Renal pelvis (tissue), 12 donors: ENCODE measurements at places on chromosomes 2 and 18. TPM values are rescaled to one million over a fixed set of nuclear protein-coding genes. Genes with fewer than 3 reads are reported as not detected.

- no peak for DNase-seq
These were observed 44.8 kb upstream of the EHBP1 start for GRCh38 chr2:62660582-62661262.

The DNAJC5G gene
- polyA plus RNA-seq: 2.6 TPM

The ADRA2B gene
- 3.9 TPM for polyA plus RNA-seq

The WNT6 gene
- 0.43 TPM for polyA plus RNA-seq

The PLEKHH2 gene
- 66.9 TPM for polyA plus RNA-seq

DNA sequence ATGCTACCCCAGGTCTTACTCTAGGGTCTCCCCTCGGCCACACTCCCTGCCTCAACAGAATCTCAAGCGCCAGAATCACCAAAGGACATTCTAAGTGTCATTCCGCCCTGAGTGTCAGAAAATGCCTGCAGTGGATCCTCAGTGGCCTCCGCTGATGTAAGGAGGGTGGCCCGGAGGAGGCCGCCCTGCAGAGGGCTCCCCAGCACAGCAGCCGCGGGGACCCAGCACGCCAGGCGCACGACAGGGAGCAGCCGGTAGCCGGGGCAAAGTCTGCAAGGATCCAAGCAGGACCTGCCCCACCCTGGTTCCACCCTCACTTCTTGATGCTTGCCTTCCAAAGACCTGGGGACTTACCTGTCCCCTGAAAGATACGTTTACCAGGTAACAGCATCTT, 54.2 kb upstream of the ID2 start:
- DNase-seq: no peak

The CTNNA2 gene
- polyA plus RNA-seq: 4.0 TPM

DNA sequence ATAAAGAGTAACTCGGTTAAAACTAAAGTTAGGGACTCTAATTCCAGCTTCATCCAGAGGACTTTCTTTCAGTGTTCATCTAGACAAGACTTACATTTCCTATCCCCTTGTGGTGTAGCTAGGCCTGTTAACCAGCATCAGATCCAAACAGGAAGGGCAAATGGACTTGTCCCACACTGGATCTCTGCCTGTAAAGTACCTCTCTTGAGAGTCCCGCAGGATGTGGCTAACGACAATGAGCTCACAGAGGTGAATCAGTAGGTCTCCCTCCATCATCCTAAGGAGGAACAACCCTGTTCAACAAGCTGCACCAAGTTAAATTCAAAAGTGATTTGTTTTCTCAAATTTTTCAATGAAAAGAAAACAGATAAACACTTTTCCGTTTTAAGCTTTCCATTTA, 412.3 kb upstream of the RGPD4 start:
- DNase-seq: no peak

- no peak for DNase-seq
These were observed 1094.7 kb downstream of the BCL11A start for GRCh38 chr2:59458800-59459199.

DNA sequence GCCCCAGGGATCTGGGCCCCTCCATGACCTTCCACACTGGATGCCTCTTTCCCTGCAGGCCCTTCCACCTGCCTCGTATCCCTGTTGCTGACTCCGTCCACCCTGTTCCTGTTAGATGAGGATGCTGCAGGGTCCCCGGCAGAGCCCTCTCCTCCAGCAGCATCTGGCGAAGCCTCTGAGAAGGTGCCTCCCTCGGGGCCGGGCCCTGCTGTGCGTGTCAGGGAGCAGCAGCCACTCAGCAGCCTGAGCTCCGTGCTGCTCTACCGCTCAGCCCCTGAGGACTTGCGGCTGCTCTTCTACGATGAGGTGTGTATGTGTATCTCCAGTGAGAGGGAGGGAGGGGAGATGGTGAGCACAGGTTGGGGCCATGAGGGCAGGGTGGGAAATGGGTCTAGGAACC, 12.4 kb upstream of the SLC4A3 start:
- DNase-seq: no peak

The CRACDL gene
- polyA plus RNA-seq: 3.4 TPM

DNA sequence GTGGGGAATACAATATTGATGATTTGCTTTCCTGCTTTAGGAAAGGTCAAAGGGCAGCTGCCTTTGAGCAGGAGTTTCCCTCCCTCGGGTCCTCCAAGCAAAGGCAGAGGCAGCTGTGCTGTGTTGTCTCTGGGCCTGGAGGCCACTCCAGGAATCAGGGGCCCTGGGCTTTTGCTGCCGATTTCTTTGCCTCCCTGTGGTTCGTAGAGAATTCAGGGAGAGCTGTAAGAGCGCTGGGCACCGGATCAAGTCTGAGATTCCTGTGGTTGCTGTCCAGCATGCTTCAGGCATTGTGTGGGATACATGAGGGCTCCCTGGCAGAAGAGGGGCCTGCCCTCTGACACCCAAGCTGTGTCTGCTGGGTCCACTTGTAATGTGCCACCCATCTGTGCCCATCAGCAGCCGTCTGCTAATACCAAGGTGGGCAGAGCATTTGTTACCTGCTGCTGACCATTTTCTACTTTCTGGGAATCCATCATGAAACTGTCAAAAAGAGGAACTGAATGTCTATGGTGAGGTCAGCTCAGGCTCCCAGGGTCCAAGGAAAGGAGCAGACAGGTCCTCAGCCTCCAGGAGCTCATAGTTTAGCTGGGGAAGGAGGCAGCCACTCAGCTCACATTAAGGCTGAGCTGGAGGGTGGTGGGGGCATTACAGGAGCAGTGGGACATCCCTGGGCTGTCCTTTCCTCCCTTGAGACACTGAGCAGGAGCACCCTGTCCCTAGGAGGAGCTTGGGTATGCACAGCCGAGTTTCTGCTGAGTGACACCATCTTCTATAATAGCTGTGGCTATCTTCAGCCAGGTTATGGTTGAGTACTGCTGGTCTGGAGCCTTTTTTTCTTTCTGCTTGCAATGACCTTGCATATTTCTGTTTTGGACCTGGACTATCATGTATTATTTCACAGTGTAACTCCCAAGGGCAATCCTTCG, 68.5 kb downstream of the CTIF start:
- DNase-seq: no peak

DNA sequence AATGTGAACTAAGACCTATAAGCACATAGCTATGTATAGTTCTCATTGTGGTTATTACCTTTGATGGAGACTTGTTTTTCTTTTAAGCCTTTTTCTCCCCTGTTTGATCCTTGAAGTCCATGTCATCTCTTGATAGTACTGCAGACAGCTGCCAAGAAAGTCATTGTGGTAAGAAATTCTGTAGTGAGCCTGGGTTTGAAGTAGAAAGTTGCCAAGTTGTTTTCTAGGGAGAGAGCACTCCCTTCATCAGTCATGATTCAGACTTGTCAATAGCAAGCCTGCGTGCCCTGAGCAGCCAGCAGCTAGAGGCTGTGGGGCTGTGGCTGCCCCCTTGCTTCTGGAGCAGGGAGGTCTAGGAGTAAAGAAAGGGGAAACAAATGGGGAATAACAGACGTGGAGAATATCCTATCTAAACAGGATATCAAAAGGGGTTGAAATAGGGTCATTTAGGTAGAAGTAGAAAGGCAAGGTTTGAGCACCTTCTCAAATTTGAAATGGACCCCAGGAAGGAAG, 8.4 kb downstream of the SP5 start:
- DNase-seq: no peak

- DNase-seq: no peak
These were observed 270.9 kb upstream of the SKOR2 start for GRCh38 chr18:47522359-47522758.

GRCh38 chr2:131152074-131152473, 46.9 kb downstream of the PLEKHB2 start:
- peak; percentile 9 for DNase-seq

GRCh38 chr2:30217644-30218337, 13.5 kb upstream of the LBH start:
- no peak for DNase-seq

DNA sequence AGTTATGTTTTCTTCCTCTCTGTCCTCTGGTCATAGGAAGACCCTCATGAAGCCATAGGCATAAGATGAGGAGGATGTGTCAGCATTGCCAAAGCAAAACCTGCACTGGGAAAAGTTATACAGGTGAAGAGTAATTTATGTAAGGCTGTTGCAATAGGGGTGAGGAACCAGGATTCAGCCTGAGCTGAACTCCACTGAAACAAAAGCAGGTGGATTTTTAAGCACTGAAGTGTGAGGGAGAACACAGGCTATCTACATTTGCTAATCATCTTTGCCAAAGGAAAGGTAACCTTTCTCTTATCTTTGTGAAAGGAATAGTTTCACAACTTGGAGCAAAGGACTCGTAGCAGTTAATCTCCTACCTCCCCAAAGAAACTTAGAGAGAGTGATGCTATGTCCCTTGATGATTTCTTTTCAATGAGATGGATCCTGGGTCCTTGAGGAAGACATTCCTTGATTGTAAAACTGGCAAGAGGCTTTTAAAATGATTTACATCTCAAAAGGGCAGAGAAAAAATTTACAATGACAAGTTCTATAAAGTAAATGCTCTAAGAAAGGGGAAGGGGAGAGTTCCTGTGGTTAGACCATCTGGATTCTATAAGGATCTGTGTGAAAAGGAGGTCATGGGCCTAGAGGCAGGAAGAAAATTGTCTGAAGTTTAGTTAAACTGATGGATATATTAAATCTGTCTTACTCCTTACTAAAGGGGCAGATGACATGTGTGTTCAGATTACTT, 385.4 kb upstream of the CDH7 start:
- peak; percentile 39 for DNase-seq
